ENCODE measurements at places on chromosomes 2 and 18.

GRCh38 chr18:57780706-57781347, 22.3 kb downstream of the ATP8B1 start:
- DNase-seq: peak; percentile 65

DNA sequence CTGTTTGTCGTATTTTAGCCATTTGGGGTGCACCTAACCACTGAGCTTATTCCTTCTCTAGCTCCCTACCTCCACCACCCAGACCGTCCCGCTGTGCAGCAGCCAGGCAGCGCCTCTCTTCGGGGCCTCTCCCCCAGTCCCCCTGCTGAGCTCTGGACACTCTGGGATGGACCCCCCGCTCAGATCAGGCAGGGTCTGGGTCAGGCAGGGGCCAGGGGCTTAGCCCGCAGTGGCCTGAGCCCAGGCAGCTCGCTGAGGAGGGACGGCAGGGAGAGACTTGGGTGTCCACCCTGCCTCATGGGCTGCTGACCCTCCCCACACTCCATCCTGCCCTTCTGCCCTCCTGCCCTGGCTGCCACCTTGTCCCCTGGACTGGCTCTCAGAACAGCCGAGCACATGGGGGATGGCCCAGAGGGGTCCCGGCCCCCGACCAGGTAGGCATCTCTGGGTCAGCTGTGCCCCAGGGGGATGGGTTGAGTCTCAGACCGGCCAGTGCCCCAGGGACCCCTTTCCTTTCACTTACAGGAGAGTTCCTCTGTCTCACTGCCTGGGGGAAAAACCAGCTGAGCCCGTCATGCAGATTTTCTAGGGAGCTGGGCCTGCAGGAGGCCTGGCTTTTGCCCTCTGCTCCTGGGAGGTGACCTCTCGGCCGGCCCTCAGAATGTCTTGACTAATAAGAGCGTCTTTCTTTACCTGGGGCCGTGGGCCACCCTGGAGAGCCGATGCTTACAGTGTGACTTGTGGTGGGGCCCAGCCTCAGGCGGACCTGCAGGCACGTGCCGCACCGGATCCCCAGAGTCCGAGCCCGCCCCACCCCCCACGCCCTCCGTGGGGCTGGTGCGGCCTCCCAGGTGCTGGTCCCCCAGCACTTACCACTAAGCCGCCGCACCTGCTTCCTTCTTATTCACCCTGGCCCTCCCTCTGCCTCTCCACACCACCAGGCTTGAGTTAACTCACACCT, 22.8 kb upstream of the PXDN start:
- no peak for DNase-seq

- DNase-seq: no peak
Observed at GRCh38 chr2:191957996-191958860, 111.3 kb upstream of the CAVIN2 start.

DNA sequence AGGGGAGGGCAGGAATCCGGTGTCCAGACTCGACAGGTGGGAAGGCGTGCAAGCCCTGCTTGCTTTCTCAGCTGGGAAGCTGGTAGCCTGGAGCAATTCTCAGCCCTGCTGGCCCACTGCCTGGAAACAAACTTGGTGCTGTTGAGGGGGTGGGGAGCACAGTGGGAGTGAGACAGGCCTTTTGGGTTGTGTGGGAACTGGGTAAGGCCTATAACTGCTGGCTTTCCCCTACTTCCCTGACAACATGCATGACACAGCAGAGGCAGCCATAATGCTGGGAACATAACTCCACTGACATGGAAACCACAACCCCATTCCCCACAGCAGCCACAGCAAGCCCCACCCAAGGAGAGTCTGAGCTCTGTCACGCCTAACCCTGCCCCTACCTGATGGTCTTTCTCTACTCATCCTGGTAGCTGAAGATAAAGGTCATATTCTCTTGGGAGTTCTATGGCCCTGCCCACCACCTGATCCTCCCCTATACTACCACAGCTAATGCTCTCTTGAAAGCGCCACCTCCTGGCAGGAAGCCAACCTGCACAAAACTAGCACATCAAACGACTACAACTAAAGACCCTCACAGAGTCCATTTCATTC, 122.9 kb upstream of the ACVR1C start:
- no peak for DNase-seq

- DNase-seq: no peak
Observed at GRCh38 chr18:26004832-26005231, 85.6 kb downstream of the SS18 start.

- no peak for DNase-seq
Observed at GRCh38 chr18:13501891-13502290, 224.5 kb downstream of the FAM210A start.

- DNase-seq: no peak
Observed at GRCh38 chr2:240428245-240428644, 7.2 kb upstream of the GPC1 start.

DNA sequence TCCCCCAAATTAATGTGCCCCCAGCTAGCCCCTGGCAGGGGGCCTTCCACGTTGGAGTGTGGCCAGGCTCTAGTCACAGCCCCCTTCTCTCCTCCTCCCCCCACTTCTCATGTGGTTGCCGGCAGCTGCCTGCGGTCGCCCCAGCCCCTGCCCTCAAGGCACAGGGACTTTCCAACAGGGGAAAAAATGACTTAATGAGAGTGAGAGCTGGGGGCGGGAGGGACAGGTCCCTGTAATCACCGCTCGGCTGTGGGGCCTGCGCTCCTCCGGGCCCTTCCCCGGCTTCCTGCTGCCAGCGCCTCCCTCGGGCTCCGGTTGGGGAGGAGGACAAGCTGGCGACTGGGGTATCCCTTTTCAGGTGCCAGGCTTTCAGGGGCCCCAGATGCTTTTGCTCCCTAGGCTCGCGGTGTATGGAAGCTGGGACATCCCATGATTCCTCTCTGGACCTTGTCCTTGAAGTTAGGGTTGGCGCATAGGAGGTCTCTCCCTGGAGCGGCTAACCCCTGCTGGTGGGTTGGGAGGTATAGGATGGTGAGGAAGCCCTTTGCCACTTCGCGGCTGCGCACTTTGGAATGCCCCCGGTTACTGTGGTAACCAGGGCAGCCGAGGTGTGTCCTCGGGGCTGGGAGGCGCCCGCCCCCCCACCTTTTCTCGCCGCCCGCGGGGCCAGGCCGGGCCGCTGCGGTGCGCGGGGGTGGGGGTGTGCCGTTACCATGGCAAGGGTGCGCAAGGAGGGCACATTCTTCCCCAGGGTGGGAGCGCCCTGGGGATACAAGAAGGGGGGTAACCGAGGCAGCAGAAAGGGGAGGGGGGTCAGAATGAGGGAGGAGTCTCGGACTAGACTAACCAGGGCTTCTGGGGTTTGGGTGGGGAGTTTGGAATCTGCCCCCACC, 16.1 kb downstream of the WNT10A start:
- DNase-seq: no peak

- DNase-seq: peak; percentile 12
Observed at GRCh38 chr18:37537868-37538525, 27.6 kb downstream of the CELF4 start.

GRCh38 chr2:111236025-111236424, 115.3 kb downstream of the BCL2L11 start:
- DNase-seq: no peak

- DNase-seq: no peak
Observed at GRCh38 chr2:119590873-119591272, 46.6 kb downstream of the CFAP221 start.

DNA sequence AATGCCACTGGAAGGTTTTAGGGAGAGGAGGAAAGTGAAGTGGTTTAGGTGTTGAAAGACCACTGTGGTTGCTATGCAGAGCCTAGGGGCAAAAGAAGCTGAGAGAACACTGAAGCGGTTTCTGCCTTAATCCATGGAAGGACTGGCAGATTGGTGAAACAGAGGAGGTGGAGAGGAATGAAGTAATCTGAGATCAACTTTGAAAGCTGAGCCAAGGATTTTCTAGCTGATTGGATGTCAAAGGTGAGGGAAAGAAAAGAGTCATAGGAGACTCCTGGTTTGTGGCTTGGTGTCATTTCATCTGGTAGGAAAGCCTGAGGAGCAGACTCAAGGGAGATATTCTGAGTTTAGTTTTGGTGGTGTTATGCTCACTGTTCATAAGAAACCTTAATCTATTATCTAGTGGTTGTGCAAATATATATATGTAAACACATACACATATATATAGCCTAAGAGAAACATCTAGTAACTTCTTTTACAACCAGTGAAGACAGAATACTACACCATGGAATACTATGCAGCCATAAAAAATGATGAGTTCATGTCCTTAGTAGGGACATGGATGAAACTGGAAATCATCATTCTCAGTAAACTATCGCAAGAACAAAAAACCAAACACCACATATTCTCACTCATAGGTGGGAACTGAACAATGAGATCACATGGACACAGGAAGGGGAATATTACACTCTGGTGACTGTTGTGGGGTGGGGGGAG, 134.1 kb upstream of the CREB1 start:
- DNase-seq: no peak

DNA sequence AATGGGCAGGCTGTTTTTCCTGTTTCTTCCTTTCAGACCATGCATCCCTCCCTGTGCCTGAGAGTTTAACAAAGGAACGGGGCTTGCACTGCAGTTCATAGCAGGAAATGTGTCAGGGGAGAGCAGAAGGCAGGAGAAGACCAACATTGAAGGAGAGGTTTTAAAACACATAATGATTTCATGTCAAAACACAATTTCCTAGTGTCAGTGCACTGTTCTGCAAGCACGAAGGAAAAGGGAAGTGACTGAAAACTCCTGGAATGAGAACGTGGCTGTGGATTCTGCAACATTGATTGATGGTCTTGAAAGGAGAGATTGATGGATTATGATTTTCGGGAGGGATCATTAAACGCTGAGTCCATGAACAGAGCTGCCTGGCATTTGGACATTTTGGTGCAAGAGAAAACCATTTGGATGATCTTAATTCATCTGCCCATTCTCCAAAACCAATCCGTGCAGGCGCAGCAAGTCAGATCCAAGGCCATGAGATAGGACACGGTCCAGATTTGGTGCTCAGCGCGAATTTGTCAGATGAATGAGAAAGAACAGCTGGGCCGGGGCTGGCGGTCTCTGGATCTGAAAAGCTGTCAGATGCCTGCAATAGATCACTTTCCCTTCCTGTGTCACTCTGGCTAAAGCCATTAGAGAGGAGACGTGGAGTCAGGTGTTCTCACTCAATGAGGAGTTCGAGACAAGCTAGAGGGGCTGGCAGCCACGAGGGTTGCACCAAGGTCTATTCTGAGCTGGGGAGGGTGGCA, 38.4 kb downstream of the C1QL2 start:
- no peak for DNase-seq

- no peak for DNase-seq
Observed at GRCh38 chr2:42767080-42767898, 3.4 kb upstream of the OXER1 start.

DNA sequence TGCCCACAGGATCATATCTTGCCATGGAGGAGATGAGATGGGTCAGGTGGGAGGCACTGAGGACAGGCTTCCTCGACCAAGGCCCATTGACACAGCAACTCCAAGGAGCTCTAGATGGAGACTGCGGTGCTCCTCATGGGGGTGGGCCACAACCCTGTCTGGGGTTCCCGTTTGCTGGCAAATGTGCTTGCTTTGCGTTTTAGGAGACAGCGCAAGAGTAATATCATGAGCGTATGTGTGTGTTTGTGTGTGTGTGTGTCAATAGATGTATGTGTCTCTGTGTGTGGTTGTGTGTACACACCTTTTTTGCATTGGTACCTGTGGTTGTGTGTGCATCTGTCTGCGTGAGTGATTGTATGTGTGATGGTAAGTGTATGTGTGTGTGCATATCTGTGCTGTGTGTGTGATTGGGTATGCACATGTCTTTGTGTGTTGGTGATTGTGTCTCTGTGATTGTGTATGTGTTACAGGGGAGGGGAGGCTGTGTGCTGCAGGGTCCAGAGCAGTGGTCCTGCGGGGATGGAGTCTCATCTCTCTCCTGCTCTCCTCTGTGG, 4.4 kb downstream of the FBLN7 start:
- DNase-seq: no peak

DNA sequence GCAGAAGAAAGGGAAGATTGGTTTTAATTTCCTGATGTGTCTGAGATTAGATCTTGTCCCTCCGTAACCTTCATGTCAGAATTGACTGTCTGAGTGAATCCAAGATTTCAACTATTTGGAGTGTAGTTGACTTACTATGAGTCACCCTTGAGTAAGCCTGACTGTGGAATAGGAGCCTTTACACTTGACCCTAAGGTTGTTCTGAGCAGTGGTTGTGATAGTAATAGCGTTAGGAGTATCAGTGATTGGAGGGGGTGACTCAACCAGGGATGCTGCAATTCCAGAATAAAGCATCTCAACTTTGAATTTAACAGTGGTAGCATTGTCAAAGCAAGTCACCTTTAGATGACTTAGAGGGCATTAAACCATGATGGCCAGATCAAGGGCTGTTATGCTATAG, 979.5 kb upstream of the FAM98A start:
- DNase-seq: no peak

GRCh38 chr2:197297772-197298318, 12.7 kb downstream of the ANKRD44 start:
- DNase-seq: no peak

DNA sequence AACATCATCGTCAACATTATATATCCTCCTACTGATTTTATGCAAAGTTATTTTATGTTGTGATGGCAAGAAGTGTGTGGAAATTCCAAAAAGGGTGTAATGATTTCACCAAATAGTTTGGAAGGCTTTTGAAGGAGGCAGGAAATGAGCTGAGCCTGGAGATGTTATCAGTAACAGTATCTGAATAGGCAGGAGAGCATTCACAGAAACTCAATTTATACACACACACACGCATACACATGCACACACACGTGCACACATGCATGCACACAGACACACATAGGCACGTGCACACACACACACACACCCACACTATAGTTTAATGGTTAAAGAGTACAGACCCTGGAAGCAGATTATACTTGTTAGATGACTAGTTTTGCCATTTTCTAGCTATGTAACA, 47.3 kb downstream of the ARHGEF4 start:
- DNase-seq: no peak

DNA sequence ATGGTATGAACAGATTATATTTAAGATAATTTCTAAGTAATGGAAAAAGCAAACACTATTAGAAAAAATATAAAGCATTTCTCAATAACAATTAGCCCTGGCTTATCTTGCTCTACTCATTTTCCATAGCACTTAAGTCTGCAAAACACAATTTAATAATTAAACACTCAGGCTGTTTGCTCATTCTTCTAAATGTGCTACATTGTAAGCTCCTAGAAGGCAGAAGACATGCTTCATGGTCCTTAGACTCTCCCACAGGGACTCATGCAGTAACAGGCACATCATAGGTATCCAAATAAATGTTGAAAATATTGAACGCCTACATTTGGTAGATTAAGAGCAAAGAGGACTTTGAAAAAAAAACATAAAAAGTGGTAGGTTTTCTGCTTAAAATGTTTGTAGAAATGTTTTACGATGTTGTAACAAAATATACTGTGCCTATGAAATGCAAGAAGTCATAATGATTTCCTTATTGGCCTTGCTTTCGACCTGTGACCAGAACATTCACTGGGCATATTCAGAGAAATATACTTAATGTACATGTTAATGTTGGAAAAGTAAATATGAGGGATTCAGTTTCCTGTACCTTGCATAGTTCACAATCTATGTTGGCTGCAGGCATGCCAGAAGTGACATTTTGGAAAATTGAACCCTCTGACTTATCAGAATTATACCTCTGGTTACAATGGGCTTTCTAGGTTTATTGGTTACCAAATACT, 27.2 kb downstream of the G6PC2 start:
- no peak for DNase-seq

Measured in fibroblast of skin of left biceps (primary cell).